ENCODE measurements at places on chromosomes 11 and 22.

DNA sequence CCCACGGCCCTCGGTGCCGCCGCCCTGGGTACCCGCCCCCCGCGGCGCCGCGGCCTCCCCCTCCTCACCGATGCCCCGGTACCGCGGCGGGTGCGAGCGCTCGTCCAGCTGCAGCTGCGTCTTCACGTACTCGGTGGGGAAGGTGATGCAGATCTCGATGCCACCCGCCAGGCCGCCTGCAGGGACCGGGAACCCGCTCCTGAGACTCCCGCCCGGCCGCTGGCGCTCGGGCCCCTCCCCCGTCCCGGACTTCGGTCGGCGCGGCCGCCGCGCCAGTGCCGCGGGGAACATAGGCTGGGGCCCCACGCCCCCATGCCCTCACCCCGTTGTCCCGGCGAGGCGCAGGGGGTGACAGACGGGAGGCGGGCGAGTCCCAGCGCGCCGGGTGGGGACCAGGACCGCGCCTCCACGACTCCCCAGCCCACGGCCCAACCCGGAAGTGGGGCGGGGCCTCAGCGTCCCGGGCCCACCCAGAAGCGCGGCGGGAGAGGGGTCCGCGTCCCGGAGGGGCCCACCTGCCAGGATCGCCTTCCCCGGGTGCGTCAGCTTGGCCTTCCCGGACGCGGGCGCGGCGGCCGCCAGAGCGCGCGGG lies 375 bp downstream of the SLC25A1 start:
- peak; percentile 68 for DNase-seq

DNA sequence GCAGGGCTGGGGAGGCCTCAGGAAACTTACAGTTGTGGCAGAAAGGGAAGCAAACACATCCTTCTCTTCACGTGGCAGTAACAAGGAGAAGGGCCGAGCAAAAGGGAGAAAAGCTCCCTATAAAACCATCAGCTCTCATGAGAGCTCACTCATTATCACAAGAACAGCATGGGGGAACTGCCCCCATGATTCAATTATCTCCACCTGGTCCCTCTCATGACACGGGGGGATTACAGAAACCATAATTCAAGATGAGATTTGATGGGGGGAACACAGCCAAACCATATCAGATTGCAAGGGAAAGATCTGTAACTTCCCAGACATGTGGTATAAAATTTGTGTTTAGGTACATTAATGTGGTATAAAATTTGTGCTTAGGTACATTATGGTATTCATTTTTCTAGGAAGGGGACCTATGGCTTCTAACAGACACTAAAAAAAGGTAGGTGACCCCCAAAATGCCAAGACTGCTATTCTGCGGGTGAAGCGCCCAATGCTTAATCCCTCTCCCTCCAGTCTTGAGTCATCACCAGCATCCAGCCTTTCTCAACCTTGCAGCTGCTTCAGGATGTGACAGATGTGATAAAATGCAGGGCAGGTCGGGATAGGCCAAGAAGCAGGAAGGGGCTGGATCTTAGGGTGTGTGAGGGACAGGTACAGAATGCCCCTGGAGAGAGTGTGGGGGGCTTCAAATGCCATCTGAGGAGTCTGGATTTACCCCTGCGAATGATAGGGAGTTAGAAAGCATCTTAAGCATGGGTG lies 57.7 kb upstream of the AMPD3 start:
- no peak for DNase-seq

DNA sequence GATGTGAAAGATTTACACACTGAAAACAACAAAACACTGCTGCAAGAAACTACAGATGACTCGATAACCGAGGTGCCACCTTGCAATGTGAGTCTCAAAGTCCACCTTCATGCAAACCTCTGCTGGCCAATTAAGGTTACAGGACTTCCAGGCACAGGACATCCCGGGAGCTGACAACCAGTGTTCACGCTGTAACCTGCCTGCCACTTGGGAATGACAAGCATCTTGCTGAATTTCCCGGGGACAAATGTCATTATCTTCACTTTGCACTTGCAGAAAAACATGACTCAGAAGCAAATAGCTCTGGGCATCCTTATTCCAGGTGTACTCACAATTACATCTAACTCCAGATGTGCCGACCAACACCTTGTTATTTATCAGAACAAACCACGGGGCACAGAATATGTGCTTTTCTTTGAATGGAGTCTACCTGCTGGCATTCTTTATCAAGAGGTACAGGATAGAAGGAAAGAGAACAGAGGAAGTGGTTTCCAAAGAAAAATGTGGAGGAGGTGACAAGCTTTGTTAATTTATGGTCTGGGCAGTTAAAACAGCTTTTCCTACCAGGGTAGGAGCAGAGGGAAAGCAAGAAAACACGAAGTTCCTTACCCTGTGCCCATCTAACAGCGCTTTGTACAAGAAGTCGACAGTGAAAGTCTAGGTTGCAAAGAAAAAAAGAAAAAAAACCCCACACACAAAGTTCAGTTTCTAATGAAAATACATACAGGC lies 72.3 kb downstream of the SHANK2 start:
- DNase-seq, result no peak

GRCh38 chr11:34181856-34182405 lies 76.5 kb downstream of the NAT10 start:
- no peak for DNase-seq

DNA sequence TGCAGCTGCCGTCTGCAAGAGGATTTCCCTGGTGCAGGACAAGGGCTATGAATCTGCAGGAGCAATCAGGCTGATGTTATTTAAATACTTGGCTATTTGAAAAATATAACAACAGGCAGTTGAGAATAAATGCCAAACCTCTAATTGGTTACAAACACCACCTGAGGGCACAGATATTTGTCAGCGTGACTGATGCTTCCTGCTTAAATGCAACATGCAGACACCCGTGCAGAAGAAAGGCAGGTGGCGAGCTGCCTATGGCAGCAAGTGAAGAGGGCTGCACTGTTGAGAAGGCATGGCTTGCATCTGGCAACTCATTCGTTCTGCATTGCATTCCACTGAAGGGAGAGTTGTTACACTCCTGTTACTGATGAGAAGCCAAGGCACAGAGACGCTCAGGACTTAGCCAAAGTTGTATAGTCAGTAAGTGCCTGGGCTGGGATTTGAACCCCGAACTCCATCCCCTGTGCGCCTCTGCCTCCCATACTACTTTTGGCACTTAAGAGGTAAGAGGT lies 350.6 kb downstream of the TENM4 start:
- DNase-seq, result no peak

- DNase-seq, result no peak
These were observed 11.7 kb upstream of the SORL1-AS1 start for GRCh38 chr11:121464352-121464946.

DNA sequence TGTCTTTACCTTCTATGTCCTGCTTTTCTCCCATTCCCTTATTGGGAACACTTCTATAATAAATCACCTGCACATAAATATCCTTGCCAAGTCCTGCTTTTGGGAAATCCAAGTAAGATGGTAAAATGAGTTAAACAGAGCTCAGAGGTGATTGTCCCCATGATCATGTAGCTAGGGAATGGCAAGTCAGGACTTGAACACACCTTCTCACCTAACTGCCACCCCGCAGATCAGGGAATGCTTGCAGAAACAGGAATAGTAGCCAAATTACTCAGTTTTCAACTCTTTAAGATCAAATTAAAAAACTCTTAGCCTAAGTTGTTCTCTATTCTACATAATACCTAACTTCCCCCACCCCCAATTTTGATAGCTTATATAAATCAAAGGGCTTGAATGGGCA lies 16.0 kb downstream of the OOSP3 start:
- DNase-seq, result no peak

GRCh38 chr22:39300186-39300830 lies 19.1 kb downstream of the RPL3 start:
- peak; percentile 47 for DNase-seq

DNA sequence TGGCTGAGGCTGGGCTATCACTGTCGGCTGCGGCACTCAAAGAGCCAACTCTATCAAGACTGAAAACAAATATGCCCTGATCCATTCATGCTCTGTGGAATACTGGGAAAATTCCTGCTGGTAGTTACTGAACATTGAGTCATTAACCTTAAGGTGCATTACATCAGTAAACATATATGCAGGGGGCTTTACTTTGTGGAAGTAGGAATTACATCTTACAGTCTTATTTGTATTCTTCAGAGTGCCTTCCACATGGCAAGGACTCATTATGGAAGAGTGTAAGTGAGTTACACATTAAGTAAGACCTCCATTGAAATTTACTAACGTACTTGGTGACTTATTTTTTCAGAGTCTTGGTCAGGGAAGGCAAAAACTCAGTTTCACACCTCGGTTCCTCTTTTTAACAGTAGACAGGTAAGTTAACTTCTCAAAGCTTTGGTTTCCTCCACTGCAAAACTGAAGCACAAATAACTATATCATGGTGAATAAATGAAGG lies 4.5 kb downstream of the OR5B21 start:
- peak; percentile 40 for DNase-seq

- no peak for DNase-seq
These were observed 241.0 kb downstream of the TENM4 start for GRCh38 chr11:79199729-79200354.

- no peak for DNase-seq
These were observed 105.6 kb downstream of the ATXN10 start for GRCh38 chr22:45777046-45777851.

- no peak for DNase-seq
These were observed 49.8 kb downstream of the CDON start for GRCh38 chr11:126012852-126013251.

- DNase-seq, result no peak
These were observed 9.6 kb upstream of the CABP7 start for GRCh38 chr22:29710193-29710592.

DNA sequence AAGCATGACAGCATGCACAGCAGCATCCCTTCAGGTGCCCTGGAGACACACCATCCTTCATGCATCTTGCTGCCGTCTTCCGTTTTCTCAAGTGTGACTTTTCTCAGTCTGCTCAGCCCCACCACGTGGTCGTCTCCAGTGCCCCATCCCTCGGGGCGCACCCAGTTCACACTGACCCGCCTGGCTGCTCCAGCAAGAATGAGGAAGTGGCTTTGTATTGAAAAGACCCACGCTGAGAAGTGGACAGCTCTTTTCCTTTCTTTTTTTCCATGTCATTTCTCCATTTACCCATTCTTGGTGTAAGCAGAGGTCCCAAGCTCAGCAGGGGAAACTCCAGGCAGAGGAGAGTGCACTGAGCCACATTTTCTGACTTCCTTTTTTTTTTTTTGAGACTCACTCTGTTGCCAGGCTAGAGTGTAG lies 14.5 kb downstream of the SERPINH1 start:
- peak; percentile 70 for DNase-seq

DNA sequence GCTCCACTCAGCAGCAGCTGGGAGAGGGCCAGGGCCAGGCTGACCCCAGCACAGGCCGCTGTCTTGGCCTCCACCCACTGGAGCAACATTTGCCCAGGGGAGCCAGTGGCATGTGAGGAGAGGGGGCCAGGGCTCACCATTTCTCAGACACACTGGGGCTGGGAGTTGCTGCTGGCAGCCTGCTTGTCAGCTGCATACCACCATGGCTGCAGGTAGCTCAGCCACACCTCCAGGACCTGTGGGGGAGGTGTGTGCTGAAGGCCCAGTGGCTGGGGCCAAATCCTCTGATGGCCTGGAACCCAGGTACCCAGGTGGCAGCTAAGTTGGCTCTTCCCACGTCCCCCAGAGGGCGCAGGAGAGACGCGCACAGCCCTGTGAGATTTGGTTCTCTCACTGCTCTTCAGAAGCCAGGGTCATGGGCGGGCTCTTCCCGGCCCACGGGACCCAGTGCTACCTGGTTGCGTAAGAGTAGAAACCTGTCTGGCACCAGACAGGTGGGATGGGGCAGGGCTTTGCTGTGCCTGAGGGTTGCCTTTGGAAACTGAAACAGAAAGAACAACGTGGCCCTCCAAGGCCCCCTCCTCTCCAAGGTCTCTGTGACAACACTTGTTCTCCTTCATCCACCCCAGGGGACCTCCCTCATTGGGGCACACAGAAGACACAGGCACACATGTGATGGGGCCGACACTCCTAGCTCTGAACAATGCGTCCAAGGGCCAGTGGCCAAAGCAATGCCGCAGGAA lies 98.8 kb downstream of the MED15 start:
- peak; percentile 88 for DNase-seq

DNA sequence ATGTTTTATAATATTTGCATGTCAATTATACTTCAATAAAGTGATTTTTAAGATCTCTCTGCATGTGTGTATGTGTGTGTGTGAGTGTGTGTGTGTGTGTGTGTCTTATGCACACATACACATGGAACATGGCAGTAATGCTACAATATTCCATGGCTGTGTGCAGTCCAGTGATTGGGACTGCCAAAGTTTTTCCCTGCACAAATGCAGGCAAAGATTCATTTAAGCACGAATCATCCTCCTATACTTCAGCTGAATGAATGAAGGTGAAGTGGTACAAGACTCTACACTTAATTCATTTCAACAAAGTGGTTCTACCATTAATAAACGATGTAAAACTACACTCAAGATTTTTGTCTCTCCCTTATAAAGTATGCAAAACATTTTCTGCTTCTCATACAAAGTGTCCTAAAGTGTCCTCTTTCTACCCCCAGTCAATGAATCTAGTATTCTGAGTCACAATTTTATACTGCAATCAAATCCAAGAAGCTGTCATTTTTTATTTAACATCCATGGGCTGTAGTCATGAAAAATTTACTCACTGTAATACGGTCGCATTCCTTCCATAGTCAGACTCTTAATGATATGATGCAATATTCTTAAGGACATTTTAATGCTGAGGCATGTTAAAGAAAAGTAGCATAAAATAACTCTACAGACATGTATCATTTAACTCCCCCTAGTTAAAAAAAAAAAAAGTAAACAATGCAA lies 132.4 kb downstream of the TTC28 start:
- no peak for DNase-seq

GRCh38 chr11:92830377-92831155 lies 138.9 kb upstream of the MTNR1B start:
- no peak for DNase-seq

DNA sequence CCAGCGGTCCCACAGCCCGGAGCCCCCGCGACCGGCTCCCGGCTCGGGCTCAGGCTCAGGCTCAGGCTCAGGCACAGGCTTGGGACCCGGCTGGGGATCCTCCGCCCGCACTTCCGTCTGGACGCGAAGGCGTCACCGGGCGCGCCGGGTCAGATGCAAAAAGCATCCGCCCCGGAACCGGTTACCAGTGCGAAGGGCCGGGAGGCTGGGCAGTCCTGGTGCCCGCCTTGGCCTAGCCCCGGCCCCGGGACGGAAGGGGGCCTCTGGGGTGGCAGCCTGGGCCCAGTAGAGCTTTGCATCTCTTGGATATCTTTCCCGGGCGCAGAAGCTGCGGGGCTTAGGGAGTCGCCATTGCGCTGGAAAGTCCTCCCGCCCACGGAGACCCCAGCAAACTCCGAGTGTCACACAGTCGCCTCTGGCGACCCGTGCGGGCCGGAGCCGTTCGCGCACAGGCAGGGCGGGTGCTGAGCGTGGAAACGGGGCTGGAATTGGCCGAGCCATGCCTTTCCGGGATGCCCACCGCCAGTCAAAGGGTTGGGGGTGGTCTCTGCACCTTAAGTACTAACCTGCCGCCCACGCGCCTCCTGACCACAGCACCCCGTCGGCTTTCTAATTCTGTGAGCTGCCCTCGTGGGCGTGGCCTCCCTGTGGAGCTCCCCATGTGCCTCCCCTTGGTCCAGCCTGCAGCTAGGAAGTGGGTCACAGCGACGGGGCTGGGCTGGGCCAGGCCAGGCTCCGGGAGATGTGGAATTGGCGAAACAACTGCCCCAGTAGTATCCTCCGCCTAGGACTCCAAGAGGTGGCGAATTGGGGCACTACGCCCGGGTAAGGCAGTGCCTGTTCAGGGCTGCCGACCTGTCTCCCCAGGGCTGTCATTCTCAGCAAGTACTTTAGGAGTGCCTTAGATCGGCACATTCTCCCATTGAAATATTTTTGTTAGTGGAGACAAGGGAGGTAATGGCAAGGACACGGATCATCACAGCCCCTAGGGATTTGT lies at the start of gene TMEM9B:
TMEM9B (minus strand) TSS at position 119 of the 997 bp plus-strand sequence. CDS start 129 bp downstream, outside the sequence.
- DNase-seq, result peak; percentile 90
